ENCODE measurements at places on chromosomes 3 and 15. TPM values are rescaled to one million over a fixed set of nuclear protein-coding genes. Genes with fewer than 3 reads are reported as not detected.

DNA sequence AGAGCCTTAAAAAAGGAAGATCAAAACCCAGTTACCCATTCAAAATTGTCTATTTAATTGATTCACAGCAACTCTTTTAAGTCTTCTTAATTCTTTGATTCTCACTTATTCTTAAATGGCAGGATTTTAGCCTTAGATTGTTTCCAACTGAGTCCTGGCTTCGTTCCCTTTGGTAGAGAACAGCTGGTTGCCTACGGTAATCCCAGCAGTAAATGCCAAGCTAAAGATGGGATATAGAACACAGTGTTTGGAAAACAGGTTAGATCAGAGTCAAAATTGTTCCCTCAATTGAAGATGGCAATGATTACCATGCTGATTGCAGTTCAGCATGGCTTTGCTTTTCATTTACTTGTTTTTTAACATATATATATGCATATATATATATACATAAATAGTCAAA, 300.9 kb downstream of the PYDC2 start:
- no peaks in the 10 kb centered on the region for H3K27me3 ChIP-seq
- H3K4me3 ChIP-seq = no peak overlapping the region
- H3K4me1 ChIP-seq = no peaks in the 10 kb centered on the region
- no peak overlapping the region for H3K27ac ChIP-seq
- H3K36me3 ChIP-seq = no peaks in the 10 kb centered on the region

DNA sequence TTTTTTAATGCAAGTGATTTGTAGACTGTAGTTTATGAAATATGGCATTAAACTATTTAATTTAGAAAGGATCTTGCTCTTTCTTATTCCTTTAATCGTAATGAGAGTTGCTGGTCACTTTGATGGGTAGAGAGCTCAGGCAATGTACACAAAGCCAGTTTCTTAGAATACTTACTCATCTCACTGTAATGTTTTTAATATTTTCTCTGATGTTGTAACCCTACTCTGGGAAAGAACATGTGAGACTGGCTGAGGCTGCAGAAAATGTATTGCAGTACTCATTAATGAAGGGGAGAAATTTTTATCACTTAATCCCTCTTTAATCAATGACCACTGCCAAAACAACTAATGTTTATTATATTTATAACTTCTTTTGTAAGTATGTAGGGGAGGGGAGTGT, 479.4 kb upstream of the KCNMB2 start:
- no peak overlapping the region for H3K4me3 ChIP-seq
- H3K27me3 ChIP-seq = no peaks in the 10 kb centered on the region
- H3K36me3 ChIP-seq = no peaks in the 10 kb centered on the region
- no peak overlapping the region for H3K27ac ChIP-seq
- DNase-seq = no peak
- H3K4me1 ChIP-seq = no peaks in the 10 kb centered on the region

DNA sequence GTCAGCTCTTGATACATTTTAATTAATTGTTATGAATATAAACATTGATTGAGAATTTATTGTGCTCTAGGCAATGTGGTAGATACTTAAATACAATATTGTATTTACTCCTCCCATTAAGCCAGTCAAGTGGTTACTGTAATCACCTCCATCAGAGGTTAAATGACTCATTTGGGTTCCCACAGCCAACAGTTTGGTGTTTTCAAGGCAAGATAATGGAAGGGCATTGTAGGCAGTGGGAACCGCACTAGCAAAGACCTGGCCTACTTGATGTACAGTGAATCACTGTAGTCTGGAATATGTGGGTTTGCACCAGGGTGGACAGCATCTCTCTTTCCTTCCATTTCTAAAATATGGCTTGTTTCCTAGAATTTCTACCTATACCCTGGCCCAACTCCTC, 127.4 kb downstream of the EDEM1 start:
- no peak overlapping the region for H3K4me3 ChIP-seq
- DNase-seq = no peak

DNA sequence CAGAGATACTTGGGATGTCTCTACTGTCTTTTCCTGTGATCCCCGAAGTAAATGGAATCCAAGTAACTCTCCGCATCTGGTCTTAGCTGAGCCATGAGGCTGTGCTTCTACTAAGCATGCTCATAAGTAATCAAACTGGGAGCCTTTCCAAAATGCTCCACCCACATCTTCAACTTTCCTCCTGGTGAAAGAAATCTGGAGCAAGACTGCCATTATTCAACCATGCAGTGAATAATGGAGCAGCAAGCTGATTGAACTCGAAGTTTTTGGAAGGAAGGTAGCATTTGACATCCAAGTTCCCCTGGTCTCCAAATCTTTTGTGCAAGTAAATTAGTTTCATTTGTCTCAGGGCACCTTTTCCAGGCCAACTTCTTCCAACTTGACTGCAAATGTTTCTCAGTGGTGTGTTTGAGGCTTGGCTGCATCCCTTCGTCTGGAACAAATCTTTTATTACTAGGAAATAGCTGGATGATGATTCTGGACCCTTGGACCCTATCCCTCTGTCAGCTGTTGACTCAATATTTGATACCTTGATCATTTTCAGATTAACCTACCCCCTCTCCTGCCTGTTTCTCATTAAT, 19.4 kb downstream of the GXYLT2 start:
- no peak for DNase-seq
- H3K27me3 ChIP-seq = no peaks in the 10 kb centered on the region
- no peaks in the 10 kb centered on the region for H3K36me3 ChIP-seq
- no peak overlapping the region for H3K27ac ChIP-seq
- H3K4me3 ChIP-seq = no peak overlapping the region
- H3K4me1 ChIP-seq = no peaks in the 10 kb centered on the region

- H3K4me1 ChIP-seq = no peaks in the 10 kb centered on the region
- no peak overlapping the region for H3K4me3 ChIP-seq
- H3K27ac ChIP-seq = no peak overlapping the region
- no peaks in the 10 kb centered on the region for H3K36me3 ChIP-seq
- no peak for DNase-seq
Measured at GRCh38 chr3:14278265-14278798, 99.7 kb downstream of the LSM3 start.

SEMA5B gene
- 0.19 TPM for total RNA-seq

BCHE gene
- not detected for total RNA-seq

DNA sequence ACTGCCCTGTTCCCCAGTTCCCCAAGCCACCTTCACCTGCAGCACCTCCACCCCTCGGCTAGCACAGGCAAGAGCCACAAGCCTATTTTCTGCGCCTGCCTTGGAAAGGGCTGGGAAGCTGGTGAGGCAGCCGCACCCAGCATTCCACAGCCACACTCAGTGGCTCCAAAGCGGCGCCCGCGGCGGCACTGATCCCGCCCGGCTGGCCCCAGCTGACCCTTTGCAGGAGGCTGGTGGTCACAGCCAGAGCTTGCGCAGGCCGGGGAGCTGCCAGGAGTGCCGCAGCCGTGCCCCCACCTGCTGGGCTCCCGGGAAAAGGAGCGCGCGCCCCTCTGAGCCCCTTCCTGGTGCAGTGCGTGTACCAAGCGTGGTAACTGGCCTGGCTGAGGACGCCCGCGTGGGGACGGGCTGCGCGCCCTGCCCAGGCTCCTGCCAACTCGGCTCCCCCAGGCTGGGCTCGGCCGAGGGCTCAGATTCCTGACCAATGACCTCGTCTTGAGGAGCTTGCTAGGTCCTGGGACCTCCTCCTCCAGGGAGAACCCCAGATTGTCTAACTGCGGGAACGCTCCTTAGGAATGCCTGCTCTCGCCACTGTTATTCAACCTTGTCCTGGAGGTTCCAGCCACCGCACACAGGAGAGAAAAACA, 13.3 kb downstream of the GRAMD2A start:
- DNase-seq = no peak
- H3K27ac ChIP-seq = no peak overlapping the region
- H3K27me3 ChIP-seq = no peaks in the 10 kb centered on the region
- H3K36me3 ChIP-seq = no peaks in the 10 kb centered on the region
- H3K4me1 ChIP-seq = no peaks in the 10 kb centered on the region
- no peak overlapping the region for H3K4me3 ChIP-seq

DNA sequence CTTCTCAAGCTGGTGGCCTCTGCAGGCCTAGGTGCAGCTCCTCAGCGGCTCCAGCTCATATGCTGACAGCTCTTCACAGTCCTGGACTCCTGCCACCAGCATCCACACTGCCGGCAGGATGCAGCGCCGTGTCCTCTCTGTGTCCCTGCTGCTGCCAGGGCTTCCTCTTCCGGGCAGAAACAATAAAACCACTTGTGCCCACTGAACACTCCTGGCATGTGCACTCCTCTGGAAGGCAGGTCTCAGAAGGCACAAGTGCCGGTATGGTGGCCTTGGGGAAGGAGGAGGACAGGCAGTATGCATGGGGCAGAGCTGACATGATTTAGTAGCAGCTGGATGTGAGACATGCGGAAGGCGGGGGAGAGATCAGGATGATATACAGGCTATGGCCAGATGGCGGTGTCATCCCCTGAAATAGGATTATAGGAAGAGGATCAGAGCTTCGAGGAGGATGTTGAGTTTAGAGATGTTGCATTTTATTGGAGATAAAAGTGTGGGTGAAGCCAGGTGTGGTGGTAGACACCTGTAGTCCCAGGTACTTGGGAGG, 7.5 kb upstream of the MAN2A2 start:
- no peak overlapping the region for H3K4me3 ChIP-seq
- H3K4me1 ChIP-seq = no peaks in the 10 kb centered on the region
- H3K36me3 ChIP-seq = no peaks in the 10 kb centered on the region

GPR15 gene
- 3.5 TPM for total RNA-seq

LRTM1 gene
- total RNA-seq = not detected

DNA sequence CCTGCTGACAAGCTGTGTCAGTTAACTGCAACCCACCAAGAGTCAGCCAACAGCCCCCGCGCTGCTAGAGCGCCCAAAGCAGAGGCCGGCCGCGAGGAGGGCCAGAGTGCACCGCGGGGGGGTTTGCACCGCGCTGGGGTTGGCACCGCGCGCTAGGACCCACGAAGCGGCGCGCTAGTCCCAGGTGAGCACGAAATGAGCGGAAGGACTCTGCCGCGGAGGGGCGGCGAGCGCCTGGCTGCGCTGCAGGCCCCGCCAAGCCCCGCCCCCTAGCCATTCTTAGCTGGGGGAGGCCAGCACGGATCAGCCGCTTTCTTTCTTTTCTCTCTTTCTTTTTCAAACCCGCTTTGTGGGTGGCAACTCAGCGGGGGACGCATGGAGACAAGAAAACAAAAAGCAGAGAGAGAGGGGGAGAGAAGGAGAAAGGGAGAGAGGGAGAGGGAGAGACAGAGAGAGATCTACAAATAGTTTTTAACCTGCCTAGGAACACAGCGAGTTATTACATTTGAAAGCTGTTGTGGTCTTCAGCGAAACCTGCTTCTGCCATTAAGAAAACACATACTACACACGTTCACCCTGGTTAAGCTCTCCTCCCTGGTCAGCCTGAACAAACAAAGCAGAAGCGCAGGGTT, 6.9 kb upstream of the FOXB1 start:
- peaks cover 41% of the 10 kb centered on the region for H3K27me3 ChIP-seq
- H3K36me3 ChIP-seq = no peaks in the 10 kb centered on the region
- no peak overlapping the region for H3K4me3 ChIP-seq
- H3K4me1 ChIP-seq = peaks cover 19% of the 10 kb centered on the region
- no peak overlapping the region for H3K27ac ChIP-seq

DNA sequence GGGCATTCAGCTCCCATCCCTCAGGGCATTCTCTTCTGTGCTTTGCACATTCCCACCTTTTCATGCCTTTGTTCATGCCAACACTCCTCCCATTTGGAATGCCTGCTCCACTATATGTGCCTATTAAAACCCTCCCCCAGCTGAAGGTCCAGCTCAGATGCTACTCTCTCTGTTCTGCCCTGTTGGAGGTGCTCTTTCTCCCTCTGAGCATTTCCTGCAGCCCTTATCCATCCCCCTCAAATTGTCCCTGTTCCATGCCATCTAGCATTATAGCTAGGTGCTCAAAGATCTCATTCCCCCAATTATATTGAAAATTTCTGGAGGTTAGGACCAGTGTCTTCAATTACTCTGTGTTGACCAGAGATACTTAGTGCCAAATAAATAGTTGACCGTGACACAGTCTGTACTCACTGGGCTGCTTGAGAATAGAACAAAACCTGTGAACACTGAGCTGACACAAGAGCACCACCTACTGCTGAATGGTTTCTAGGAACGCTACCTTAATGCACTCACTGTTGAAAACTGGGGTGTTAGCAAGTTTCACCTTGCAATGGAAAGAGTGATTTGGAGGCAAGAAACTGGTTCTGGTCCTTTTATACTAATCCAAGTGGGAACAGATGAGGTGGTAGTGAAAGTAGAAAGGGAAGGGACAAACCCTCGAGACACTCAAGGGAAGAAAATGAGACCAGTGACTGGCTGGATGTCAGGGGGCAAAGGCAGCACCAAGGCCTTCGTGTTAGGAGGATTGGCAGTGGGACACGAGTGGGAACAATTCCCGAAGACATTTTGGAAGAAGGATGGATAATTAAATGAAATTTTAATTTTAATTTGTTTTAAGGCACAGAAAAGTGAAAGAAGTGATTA, 289.8 kb upstream of the ROPN1 start:
- no peaks in the 10 kb centered on the region for H3K36me3 ChIP-seq
- no peak for DNase-seq
- no peak overlapping the region for H3K27ac ChIP-seq

DNA sequence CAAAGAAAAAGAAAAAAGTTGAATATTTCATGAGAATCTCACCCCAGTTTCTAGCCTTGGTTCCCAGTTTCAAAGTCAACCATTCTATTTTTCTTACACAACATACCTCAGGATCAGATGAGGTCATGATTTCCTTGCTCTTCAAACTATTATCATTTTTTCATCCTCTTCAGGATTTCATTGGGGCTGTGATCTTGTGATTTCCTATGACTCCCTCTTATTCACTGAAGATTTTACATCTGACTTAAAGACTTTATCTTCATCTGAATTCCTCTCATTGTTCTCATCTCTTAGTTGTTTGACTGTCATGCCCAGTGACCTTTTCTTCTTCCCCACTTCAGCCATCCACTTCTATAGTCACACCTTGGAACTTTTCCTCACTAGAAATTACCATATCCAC, 3.1 kb upstream of the C3orf33 start:
- no peak overlapping the region for H3K4me3 ChIP-seq
- DNase-seq = no peak

DCBLD2 gene
- total RNA-seq = 4.1 TPM

SLC6A1 gene
- total RNA-seq = not detected

GNAI2 gene
- 442 TPM for total RNA-seq

SLC2A2 gene
- not detected for total RNA-seq

GRCh38 chr3:194223951-194224350, 88.0 kb downstream of the HES1 start:
- H3K4me1 ChIP-seq = no peaks in the 10 kb centered on the region
- no peak for DNase-seq
- no peak overlapping the region for H3K4me3 ChIP-seq

DNA sequence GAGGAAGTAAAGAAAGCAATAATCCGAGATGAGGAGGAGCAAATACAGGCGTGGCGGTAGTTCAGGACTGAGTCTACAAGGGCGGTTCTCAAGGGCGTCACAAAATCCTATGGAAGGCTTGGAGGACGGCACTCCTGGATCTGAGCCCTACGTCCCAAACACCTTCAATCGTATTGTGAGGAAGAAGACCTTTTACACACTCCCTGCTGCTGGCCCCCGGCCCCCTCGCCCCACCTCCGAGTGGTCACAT, 747 bp downstream of the PLD1 start:
- DNase-seq = no peak
- H3K36me3 ChIP-seq = no peaks in the 10 kb centered on the region
- H3K27me3 ChIP-seq = peaks cover 8% of the 10 kb centered on the region
- H3K27ac ChIP-seq = no peak overlapping the region

PLXNA1 gene
- 16.3 TPM for total RNA-seq

All from naive thymus-derived CD4-positive, alpha-beta T cell (primary cell).